Osteoblast (primary cell): ENCODE measurements at places on chromosomes 3 and 15. TPM values are rescaled to one million over a fixed set of nuclear protein-coding genes. Genes with fewer than 3 reads are reported as not detected.
A peak's percentile ranks its signal among the peaks of the same experiment; 100 is the strongest.

The CCDC39 gene
- not detected in 2 replicates for total RNA-seq

The EPHA6 gene
- total RNA-seq: not detected in 2 replicates

GRCh38 chr3:142029791-142030190, 119.6 kb downstream of the TFDP2 start:
- no peak for DNase-seq

The ALPK3 gene
- 0.36 and 0.59 TPM in 2 replicates for total RNA-seq

DNA sequence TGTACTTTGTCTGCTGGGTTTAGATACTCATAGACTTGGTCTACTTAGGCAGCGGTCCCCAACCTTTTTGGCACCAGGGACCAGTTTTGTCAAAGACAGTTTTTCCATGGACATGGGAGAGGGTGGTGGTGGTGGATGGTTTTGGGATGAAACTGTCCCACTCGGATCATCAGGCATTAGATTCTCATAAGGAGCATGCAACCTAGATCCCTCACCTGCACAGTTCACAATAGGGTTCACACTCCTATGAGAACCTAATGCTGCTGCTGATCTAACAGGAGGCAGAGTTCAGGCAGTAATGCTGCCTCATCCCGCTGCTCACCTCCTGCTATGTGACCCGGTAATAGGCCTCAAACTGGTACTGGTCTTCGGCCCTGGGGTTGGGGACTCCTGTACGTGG, 45.3 kb downstream of the CMSS1 start:
- no peak for DNase-seq

GRCh38 chr3:55296030-55296429, 191.1 kb downstream of the WNT5A start:
- no peak for DNase-seq

The CYP8B1 gene
- total RNA-seq: not detected in 2 replicates

- DNase-seq: no peak
These were observed 91.7 kb upstream of the CCNL1 start for GRCh38 chr3:157251685-157252084.

The TM4SF1 gene
- 209 and 210 TPM in 2 replicates for total RNA-seq

DNA sequence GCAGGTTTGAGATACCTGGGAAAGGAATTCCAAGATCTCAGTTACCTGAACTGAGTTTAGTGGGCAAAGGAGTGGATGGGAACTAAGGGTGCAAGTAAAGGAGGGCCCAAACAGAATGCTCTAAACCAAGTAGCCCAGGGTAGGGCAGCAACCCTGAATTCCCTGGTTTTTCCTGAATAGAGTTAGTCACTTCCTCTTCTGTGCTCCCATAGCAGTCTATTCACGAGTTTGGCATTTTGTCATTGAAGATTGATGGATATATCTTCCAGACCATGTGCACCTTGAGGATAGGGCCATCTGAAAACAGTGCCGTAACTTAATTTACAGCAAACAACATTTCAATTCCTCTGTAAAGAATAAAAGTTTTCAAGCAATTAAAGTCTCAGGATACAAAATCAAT, 18.5 kb upstream of the PTX3 start:
- DNase-seq: no peak

DNA sequence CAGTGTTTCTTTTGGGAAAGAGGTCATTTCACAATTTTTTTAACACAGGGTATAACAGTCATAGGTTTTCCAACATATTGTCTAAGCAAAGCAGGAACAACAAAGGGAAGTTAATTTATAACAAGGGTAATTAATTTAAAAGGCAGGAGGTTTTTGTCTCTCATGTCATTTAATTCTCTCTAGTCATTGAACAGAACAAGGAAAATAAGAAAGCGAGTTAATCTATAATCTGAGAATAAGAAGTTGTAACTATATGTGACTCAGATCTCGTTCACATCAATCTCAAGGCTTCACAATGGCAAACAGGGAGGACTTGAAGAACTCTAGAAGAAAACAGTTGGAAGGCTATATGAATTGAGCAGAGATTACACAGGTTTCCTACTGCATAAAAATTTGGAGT, 579.8 kb upstream of the CCDC54 start:
- no peak for DNase-seq

DNA sequence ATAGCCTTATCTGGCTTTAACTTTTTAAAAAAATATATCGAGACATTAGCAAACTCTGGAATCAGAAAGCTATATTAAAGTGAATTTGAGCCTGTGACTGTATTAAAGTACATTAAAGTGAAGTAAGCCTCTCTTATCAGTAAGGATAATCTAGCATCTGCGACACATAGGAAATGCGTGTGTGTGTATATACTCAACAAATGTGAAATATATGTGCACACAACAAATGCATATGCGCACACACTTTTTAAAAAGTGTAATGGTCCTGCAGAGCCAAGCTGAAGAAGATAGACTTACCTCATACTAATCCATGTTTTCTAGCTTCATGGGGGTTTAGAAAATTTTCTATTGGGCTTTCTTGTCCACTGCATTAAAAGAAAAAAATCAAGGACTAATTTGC, 437.1 kb downstream of the ZIC1 start:
- no peak for DNase-seq

DNA sequence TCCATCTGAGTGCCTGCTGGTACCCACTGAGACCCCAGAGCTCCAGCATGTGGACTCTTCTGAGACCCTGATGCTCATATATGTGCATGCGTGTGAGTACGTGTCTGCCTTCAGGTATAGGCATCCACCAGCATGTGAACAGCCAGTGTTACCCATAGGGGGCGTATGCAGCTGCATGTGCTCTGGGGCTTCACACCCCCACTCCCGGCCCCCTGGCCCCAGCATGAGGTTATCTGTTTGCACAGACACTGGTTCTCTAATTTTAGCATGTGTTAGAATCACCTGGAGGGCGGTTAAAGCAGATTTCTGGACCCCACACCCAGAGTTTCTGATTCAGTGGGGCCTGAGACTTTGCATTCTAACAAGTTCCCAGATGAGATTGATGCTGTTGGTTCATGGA, 824 bp upstream of the CILP start:
- peak; percentile 85 for DNase-seq

GRCh38 chr3:126986001-126986400, 3.1 kb downstream of the PLXNA1 start:
- DNase-seq: peak; percentile 96

The SI gene
- total RNA-seq: not detected in 2 replicates

- no peak for DNase-seq
These were observed 84.7 kb upstream of the LMCD1 start for GRCh38 chr3:8416965-8417364.

GRCh38 chr3:166110102-166110501, 272.9 kb upstream of the BCHE start:
- DNase-seq: no peak

DNA sequence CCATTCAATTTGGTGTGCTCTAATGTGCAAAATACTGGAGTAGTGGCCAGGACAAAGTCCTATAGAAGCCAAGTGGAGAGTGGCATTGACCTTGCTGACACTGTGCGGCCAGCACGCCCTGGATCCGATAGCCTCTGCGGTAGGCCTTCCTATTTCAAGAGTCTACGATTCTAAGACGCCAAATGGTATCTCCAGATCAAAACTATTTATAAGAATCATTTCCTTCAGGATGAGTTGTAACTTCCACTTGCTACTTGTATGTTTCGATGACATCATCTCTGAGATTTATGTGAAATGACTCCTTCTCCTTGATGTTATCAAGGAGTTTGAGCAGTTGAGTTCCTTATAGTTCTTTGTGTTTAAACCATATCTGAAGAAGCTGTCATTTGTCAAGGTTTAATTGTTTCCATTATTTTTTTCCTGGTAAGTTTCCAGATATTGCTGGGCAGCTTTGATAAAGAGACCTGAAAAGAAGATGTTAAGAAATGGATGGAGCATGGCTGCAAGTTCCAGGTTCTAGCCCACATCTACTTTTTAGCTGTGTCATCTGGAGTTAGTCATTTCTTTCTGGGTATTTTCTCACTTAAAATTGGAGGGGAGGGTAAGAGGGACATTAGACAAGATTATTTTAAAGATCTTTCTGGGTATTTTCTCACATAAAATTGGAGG, 71.8 kb downstream of the TMEM44 start:
- DNase-seq: peak; percentile 71

- DNase-seq: no peak
These were observed 31.5 kb downstream of the SPTSSB start for GRCh38 chr3:161339517-161340500.

The SOX14 gene
- not detected in 2 replicates for total RNA-seq

- DNase-seq: no peak
These were observed 23.1 kb downstream of the CCDC12 start for GRCh38 chr3:46953234-46954010.

DNA sequence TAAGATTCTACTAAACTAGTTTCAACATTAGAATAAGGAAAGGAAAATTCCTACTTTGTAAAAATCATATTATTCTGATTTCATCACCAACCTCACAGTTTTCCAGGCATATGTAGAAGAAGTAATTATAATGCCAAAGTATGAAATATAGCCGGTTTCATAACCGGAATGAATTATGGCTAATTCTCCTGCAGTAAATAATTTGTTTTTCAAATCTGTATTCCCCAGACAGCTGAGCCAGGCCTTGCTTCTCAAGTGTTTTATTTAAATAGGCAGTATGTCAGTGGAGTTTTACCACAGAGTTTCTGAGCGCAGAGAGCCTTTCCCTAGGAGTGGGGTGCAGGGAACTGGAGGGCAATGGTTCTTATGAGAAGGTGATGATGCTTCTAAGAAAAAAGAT, 8.7 kb upstream of the CPA3 start:
- no peak for DNase-seq

DNA sequence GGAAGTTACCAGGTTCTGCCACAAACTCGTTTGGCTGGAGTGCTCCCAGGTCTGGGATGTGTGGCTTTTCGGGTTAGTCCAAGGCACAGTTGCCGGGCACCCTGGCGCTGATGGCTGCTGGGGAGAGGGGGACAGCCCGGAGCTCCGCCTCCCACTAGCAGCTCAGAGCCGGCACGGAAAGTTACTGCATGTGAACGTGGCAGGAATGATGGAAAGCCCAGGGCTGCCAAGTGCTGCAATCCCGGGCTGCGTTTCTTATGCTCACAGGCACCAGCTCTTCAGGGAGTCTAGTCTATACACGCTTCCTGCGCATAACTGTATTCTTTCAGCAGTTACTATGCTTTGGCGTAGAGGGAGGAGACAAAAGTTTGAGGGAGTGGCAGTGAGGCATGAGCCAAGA, 141.8 kb upstream of the ICE2 start:
- no peak for DNase-seq

DNA sequence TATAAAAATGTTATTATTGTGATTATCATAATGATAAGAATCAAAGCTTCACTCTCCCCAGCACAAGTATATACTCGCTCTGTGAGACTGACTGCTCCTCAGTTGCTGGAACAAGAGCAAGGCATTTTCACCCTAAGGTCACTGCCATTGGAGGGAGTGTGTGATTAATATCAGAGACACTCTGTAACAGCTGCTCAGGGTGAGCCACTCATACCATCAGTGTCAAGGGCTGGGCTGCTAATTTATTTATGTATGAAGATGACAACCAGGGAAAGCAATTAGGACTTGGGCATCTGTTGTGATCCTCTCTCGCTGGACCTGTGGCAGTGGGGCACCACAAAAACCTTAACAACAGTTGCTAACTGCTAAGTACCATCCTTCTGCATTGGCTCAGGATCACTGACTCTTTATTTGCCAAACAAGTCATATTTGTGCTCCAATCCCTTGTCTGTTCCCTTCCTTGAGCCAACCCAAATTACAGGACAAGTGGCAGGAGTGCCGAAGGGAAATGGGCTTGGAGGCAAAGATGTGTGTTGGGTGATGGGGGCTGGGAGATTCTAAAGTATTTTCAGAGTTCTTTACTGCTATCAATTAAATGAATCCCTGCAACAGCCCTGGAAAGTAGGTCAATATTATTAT, 297.5 kb upstream of the STT3B start:
- DNase-seq: peak; percentile 76

DNA sequence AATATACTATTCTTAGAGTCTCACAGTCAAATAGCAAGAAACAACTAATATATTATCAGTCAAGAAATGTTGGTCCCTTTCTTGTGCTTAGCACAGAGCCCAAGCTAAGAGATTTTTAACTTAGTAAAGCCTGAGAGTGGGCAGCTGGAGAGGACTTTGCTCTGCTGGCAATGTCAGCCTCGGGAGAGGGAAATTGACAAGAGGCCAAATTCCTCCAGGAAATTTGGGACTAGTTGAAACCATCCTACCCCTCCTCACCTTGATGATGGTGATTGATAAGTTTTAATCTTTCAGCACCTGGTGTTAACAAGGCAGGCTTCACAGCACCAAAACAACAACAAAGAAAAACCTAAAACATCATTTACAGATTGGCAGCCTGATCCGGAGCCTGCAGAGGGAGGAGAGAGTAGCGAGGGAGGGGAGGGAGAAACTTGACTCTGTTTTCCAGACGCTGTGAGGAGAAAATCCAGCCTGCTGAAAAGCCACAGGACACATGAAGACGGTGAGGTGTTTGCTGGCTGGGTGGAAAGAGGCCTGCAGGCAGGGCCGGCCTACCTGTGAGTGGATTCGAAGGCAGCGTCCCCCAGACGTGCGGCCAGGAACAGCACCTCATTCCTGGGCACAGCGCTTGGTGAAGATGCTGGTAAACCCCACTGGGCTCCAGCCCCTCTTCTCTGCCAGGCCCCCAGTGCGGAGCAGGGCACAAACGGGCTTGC, 150.9 kb downstream of the LRRC28 start:
- no peak for DNase-seq

GRCh38 chr3:169348929-169349621, 314.4 kb downstream of the MECOM start:
- DNase-seq: no peak

- peak; percentile 87 for DNase-seq
These were observed 138.8 kb upstream of the HACD2 start for GRCh38 chr3:123723522-123724168.

The RBPMS2 gene
- 0.29 TPM in 1 of 2 replicates, not detected in the other for total RNA-seq

DNA sequence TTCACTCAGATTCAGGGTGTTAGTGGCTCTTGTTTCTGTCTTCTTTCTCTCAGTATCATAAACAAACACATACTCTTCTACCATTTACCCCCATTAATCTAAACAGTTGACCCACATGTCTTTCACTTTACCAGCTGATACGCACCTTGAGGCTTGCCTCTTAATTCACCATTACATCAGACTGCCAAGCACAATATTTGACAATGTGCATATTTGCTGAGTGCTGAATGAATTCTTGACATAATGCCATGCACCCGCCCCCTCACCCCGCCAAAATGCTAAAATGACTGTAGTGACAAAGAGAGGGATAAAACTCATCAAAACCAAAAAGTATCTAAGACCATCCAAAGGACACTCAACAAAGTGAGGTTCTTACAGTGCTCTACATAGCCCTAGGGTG, 57.4 kb downstream of the NGLY1 start:
- no peak for DNase-seq

DNA sequence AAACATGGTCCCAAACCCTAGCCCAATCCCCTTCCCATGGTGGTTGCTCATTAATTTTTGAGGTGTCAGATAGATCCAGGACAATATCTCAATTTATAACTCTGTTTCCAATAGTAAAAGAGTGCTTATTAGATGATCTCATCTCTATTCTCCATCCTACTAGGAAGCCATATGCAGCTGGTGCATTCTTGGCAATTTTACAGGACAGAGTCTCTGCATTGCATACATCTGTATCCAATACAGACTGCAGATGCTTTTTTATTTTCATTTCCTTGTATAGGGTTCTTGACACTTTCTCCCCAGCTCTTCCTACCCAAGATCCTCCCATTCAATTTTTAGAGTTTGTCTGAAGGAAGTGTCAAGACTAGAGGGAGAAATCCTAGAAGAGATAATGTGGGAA, 194.8 kb upstream of the DPH6 start:
- no peak for DNase-seq
